HepG2 (cell line): ENCODE measurements at places on chromosomes 6 and 20. TPM values are rescaled to one million over a fixed set of nuclear protein-coding genes. Genes with fewer than 3 reads are reported as not detected.

ZSCAN16 gene
- 12.7 and 13.4 TPM in 2 replicates for total RNA-seq

C6orf141 gene
- not detected in 2 replicates for total RNA-seq

GRCh38 chr6:99132026-99132635 is 184.4 kb upstream of the FBXL4 start:
- no peak for DNase-seq

DNA sequence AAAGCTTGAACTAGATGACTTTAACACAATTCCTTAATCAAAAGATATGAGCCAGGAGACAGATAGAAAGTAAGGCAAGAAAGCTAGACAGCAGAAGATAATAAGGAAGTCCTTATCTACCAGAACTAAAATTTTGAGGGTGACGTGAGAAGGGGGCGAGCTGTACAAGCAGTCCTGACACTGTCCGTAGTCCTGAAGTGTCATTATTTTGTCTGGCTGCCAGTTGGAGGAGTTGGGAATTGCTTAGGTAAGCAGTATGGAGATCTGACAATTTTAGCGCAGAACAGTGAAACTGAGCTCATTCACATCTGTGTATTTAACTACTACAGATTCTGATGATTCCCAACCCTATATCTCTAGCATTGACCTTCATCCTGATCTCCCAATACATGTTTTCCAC is 25.8 kb upstream of the CEP85L start:
- DNase-seq: no peak

DNA sequence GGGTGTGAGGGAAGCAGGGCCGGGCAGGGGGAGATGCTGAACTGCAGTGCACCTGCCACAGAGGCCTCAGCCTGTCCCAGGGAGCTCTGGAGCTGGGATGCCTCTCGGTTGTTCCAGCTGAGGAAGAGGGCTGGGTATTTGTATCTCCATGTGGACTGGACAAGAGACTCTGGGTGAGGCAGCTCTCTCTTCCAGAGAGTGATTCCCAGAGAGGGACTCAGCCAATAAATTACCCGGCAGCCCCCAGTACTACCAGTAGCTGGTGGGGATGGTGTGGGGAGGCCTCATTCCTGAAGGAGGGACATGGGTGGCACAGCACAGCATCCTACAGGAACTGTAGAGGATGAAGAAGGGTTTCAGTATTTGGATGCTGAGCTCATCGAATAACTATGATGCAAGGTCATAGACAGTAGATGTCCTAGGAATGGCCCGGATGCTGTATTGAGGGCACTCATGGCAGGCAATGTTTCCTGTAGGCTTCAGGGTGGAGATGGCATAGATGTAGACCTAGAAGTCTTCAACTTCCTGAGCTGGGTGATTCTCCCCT is 1.4 kb downstream of the FGD2 start:
- no peak for DNase-seq

DNA sequence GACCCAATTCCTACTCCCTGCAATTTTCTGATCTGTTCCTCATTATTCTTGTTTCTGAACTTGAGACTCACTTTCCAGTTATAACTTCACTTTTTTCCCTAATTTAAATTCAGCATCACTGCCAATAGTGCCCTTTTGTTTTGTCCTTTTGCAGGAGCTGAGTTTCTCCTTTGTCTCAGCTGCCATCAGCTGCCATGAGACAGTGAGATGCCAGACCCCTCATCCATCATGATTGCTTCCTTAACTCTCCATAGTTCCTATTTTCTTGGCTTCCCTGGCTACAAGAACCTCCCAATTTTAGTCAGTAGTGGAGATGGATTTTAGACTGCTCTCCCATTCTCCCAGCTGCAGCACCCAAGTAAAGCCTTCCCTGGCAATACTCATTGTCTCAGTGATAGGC is 518.1 kb downstream of the HDGFL1 start:
- DNase-seq: no peak

- no peak for DNase-seq
Measured at GRCh38 chr6:142356884-142357225, 55.0 kb downstream of the ADGRG6 start.

DNA sequence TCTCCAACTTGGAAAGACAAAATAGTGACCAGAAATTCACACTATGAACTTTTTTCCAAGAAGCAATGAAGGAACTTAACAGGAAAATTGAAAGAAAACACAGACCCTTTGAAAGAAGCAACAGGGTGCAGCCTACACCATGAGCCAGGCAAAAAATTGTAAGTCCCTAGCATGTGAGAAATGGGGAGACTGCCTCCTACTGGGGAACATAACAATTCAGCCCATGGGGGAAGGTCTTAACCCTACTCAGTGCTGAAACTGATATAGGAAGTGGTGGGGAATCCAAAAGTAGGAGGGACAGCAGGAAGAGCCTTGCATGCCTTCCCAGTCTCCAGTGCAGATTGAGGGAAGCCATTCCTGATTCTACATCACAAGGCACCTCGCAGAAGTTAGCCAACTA is 235.1 kb upstream of the UFL1 start:
- DNase-seq: no peak

DNA sequence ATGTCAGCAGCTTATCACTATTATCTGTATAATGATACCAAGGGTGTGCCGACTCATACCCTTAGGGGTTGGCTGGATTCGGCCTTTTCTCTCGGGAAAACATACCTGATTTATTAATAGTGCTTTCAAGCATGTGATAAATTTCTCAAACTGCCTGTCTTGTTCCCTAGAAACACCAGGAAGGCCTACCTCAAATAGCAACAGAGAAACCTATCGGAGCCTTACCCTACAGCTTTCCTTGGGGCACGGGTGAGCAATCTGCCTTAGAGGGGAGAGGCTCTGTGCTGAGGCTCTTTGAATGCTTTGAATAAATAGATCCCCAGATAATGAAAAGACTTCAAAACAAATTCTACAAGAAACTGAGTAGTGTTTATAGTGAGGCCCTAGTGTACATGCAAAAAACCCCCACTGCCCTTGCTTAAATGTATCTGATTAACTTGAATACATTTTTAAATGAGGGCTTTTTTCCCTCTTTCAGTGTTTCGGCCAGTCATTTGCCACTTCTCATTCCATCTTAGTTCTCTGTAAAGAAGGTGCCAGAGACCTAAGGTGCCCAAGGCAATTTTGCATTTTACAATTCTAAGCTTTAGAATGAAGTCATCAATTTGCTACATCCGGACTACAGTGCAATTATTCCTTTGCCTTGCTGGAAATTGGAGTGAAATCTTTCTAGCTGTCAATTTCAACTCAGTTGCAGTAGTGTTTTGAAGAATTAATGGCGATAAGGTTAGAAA is 320.1 kb downstream of the ESR1 start:
- DNase-seq: no peak

GRCh38 chr6:44266347-44266746 is 996 bp upstream of the NFKBIE start:
- DNase-seq: no peak
